Renal cortex interstitium (tissue), 15 donors: ENCODE measurements at places on chromosomes 3 and 15. TPM values are rescaled to one million over a fixed set of nuclear protein-coding genes. Genes with fewer than 3 reads are reported as not detected.

GRCh38 chr15:45457641-45458539 lies 64.7 kb downstream of the SLC30A4 start:
- DNase-seq = peak; percentile 75

- no peak for DNase-seq
These were observed 132.3 kb downstream of the CHCHD6 start for GRCh38 chr3:126836220-126836860.

DNA sequence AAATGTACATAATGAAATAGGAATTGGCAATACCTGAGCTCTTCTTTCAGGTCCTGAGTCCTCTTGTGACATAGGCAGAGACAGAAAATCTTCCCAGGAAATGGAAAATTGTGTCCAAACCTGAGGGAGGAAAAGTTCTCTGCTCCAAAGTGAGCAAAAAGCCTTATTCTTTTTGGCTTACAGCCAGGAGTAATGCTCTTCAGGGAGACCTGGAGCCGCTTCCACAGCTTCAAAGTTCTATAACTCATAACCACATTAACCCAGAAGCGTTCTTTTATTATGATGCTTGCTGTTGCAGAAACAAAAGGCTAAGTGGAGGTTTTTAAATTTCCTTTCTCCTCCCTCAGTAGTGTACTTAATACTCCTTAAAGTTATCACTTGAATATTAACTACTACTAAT lies 633 bp downstream of the IGSF10 start:
- no peak for DNase-seq

GRCh38 chr3:14849638-14850230 lies 31.0 kb downstream of the FGD5 start:
- peak; percentile 36 for DNase-seq

DNA sequence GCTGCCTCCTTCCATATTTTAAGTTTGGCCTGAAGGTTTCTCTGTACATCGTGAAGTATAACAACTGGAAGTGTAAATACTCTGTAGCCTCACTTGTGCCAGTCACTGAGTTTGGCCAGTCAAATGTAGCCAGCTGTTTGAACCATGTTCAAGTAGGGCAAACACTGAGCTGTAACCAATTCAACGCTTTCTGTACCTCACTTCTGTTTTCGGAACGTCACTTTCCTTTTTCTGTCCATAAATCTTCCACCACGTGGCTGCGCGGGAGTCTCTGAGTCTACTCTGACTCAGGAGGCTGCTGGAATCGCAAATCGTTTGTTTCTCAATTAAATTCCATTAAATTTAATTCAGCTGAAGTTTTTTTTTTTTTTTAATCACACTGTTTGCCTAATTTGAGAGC lies 88.8 kb upstream of the RARB start:
- DNase-seq = no peak

- DNase-seq = no peak
These were observed 44.8 kb upstream of the HES1 start for GRCh38 chr3:194091141-194091540.

DNA sequence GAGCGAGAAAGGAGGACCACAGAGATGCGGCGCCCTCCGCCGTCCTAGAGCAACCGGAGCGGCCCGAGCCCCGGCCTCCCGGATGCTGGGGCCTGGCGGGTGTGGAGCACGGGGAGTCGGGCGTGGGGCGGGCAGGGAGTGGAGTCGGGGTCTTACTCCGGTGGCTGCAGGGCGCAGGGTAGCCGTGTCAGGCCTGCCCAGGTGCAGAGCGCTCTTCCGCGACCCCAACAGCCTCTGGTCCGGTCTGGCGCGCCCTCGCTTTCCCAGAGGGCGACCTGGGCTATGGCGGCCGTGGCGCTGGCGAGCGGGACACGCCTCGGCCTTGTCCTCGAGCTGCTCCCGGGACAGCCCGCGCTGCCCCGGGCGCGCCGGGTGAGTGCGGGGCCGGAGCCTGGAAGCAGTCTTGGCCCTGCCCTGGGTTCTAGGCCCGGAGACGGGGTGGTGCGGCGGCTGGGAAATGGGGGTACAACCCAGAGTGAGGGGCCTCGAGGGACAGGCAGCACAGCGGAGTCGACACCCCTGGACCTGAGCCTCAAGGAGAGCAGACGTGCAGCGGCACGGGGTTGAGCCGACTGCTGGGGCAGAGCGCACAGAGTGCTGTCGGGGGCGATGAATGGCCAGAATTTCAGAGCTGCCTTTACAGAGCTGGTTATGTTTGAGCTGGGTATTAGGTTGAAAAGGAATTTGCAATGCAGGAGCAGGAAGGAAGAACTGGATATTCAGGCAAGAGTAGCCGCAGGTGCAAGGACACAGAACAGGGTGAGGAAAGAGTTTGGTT lies at the start of gene ZNF662:
TSS of gene ZNF662 (plus strand) at position 73 of the 778 bp plus-strand sequence. CDS start 1,973 bp downstream, outside the sequence.
- DNase-seq = peak; percentile 59

GRCh38 chr3:156820692-156821080 lies 5.5 kb upstream of the LEKR1 start:
- DNase-seq = no peak

GRCh38 chr15:68231102-68231818 lies 1.7 kb upstream of the CLN6 start:
- no peak for DNase-seq

DNA sequence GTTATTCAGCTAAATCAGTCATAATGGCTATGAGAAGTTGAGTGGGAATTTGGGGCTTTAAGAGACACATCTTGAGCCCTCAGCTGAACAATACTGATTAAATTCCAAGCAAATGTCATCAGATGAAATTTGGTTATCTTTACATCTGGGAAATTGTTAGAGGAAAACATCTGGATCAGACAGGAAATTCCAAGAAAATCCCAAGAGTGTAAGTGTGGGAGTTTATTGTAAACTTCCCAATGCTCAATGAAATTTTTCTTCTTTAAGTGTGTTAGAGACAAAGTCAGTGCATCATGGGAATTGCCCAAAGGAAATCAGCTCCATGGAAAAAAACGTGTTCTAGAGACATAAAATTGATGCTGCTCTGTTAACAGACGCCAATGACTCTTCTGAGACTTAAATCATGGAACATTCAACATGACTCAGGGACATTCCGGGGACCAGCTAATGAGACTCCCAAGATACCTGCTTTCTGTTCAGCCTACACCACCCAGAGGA lies 19.8 kb upstream of the DCLK3 start:
- DNase-seq = no peak

- no peak for DNase-seq
These were observed 7.5 kb upstream of the PGPEP1L start for GRCh38 chr15:99014803-99015697.

GRCh38 chr3:61141227-61141626 lies 110.0 kb downstream of the FHIT start:
- DNase-seq = no peak

- no peak for DNase-seq
These were observed 191.7 kb upstream of the GADL1 start for GRCh38 chr3:31086148-31086547.

DNA sequence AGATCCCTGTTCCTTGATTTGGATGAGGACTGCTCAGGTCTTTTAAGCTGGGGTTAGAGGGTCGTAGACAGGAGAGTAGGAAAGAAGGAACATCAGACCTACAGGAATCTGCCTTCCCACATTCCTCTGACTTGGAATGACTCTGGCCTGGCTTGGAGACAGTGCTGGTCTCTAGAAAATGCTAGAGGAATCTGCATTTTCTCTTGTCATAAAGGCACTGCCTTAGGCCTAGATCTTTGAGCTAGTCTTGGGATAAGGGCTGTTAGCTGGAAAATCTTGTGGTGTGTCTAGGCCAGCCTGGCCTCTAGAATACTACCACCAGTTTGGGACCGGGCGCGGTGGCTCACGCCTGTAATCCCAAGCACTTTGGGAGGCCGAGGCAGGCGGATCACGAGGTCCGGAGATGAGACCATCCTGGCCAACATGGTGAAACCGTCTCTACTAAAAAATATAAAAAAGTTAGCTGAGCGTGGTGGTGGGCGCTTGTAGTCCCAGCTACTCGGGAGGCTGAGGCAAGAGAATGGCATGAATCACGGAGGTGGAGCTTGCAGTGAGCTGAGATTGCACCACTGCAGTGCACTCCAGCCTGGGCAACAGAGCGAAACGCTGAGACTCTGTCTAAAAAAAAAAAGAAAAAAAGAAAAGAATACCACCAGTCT lies 17.3 kb upstream of the BSN start:
- no peak for DNase-seq

DNA sequence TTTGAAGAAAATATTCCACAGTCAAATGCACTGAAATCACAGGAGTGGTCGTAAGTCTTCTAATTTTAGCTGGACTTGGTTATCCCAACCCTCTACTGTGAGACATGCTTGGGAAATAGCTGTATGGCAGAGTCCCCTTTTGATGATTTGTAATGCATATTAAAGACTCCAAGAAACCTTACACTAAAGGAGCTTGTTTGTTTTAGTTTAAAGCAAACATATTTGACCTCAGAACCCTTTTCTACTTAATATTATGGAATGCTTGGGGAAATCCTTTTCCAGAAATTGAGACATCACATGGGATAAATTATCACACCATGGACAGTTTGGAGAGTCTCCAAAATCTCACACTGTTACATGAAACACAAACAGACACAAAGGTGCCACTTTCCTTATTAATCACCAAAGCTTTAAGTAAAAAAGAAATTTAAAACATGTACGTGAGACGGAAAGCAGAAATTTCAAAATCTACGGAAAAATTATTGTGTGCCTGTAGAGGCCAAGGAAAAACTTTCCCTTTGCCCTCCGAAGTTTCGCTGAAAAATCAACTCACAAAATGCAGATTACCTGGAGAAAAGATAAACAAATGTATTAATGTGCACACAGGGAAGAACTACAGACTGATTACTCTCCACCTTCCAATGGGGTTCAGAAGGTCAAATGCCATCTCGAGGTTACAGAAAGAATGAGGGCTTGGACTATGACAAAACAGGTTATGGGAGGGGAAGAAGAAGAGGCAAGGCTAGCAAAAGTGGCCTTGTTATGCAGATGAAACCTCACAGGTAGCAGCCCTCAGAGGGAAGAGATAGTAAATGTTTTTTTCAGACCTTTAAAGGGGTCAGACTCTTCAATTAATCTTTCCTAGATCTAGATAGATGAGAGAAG lies 7.0 kb upstream of the CPB1 start:
- DNase-seq = no peak

GRCh38 chr3:65575376-65575840 lies 463.3 kb downstream of the MAGI1 start:
- no peak for DNase-seq

DNA sequence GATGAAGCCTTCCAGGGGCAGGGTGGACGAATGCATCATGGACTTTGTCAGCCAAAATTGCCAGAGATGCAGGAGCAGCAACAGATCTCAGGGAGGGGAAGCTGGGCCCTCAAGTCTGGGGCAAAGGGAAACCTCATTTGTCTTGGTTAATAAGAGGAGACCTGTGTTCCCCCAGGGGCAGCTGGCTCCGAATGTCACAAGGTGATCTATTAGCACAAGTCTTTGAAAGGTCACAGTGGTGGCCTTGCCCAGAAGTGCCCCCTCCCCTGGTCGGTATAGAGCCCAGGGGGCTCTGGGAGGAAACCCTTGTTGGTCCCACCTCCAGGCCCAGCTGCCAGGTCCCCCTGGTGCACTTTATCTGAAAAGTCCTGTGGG lies 46.2 kb downstream of the ABTB1 start:
- no peak for DNase-seq

- no peak for DNase-seq
These were observed 21.2 kb downstream of the GPR156 start for GRCh38 chr3:120263792-120264191.

DNA sequence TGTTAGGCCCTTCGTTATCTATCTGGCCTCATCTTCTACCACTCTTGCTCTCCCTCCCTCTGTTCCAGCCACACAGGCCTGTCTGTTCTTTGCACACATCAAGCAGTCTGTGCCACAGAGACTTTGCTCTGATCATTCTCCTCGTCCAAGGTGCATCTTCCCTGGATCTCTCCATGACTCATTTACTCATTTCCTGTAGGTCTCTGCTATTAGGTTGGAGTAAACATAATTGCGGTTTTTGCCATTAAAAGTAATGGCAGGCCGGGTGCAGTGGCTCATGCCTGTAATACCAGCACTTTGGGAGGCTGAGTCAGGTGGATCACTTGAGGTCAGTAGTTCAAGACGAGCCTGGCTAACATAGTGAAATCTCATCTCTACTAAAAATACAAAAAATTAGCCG lies 9.5 kb upstream of the C3orf49 start:
- no peak for DNase-seq

GRCh38 chr15:68333775-68334470 lies 56.4 kb downstream of the FEM1B start:
- DNase-seq = no peak

DNA sequence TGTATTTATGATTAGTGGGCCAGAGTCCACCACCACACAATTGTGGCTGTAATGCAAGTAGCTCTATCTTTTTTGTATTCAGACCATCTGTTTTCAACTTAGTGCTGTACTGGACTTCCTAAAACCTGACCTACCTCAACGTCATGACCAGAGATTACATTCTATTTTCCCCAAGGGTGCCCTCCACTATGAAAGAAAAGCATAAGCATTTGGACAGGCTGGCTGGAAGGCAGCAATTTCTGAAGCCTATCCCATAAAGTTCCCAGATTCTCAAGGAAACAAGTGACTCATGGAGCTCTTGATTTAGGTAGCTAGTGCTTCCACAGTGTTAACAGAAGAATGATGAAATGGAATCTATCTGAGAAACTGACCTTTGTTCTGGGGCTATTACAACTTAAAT lies 75.8 kb downstream of the COL8A1 start:
- DNase-seq = peak; percentile 16

CPLX3 gene
- not detected for polyA plus RNA-seq

PATL2 gene
- polyA plus RNA-seq = 0.65 TPM

GOLGA8S gene
- 2.1 TPM for polyA plus RNA-seq

NAALADL2 gene
- polyA plus RNA-seq = 18.3 TPM

DGKG gene
- 0.93 TPM for polyA plus RNA-seq

SNUPN gene
- 27.8 TPM for polyA plus RNA-seq

DYNLT2B gene
- 32.3 TPM for polyA plus RNA-seq

ALDH1A2 gene
- polyA plus RNA-seq = 353 TPM

GASK1A gene
- polyA plus RNA-seq = 2.7 TPM

GPR176 gene
- polyA plus RNA-seq = 15.2 TPM

MELTF gene
- polyA plus RNA-seq = 4.5 TPM

CHRNA3 gene
- polyA plus RNA-seq = 0.98 TPM

PLA2G4E gene
- not detected for polyA plus RNA-seq

ANKRD63 gene
- polyA plus RNA-seq = not detected

CCDC50 gene
- polyA plus RNA-seq = 66.4 TPM
